ENCODE measurements at places on chromosomes 3 and 15.

GRCh38 chr3:106482451-106482850 is 613.6 kb upstream of the CBLB start:
- DNase-seq = no peak

- DNase-seq = no peak
Observed at GRCh38 chr15:75952525-75952924, 48.8 kb downstream of the FBXO22 start.

DNA sequence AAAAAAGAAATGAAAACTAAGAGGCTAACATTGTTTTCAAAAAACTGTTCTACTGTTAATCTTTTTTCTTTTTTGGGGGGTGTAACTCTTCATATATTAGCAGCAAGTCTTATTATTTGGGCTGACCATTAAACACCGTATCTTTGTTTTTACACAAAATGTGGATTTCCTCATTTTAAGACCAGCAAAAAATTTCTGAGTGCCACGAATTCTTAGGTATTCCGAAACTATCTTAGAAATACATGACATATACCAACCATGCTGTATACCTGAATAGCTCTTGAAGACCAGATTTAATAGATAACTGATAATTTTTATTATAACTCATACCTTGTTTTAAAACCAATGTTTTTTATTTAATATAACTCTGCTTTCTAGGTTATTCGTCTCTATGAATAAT is 620 bp upstream of the TTC23 start:
- DNase-seq = no peak

DNA sequence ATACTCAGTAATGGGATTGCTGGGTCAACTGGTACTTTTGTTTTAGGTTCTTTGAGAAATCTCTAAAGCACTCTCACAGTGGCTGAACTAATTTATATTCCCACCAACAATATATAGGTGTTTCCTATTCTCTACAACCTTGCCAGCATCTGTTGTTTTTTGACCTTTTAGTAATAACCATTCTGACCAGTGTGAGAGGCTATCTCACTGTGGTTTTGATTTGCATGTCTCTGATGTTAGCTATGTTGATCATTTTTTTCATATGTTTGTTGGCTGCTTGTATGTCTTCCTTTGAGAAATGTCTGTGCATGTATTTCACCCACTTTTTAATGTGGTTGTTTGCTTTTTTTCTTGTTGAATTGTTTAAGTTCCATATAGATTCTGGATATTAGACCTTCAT is 98.2 kb upstream of the DCBLD2 start:
- no peak for DNase-seq

- DNase-seq = no peak
Observed at GRCh38 chr15:85671156-85671555, 123.6 kb downstream of the KLHL25 start.

DNA sequence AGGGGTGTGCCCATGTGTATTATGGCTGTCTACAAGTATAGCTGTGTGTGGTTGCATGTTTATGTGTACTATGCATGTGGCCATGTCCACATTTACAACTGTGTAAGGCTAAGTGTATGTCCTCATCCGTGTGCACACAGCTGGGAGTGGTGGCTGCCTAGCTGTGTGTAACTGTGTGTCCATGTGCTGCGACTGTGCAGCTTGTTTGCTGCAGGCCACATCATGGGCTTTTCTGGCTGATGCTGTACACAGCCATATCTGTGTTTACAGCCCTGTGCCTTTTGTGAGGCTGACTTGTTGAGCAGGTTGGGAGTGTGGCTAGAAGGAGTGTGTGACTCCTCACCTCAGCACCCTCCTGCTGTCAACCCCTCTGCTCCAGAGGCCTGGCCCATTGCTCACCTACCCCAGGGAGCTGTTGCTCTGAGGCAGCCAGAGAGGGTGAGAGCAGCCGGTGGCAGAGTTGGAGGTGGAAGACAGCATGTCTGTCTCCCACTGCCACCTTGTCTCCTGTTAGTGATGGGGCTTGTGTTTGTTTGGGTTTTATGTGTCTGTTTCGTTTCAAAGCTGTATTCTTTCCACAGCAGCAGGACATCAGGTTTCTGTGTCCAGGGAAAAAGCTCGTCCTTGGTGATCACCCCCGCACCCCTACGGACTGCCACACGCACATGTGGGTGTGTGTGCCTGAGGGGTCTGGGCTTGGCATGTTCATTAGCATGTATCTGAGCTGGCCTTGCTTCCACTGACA is 1.4 kb upstream of the GRM2 start:
- no peak for DNase-seq

- DNase-seq = no peak
Observed at GRCh38 chr3:10602769-10603768, 97.7 kb upstream of the ATP2B2 start.

- DNase-seq = no peak
Observed at GRCh38 chr3:87975716-87976115, 83.1 kb downstream of the CGGBP1 start.

DNA sequence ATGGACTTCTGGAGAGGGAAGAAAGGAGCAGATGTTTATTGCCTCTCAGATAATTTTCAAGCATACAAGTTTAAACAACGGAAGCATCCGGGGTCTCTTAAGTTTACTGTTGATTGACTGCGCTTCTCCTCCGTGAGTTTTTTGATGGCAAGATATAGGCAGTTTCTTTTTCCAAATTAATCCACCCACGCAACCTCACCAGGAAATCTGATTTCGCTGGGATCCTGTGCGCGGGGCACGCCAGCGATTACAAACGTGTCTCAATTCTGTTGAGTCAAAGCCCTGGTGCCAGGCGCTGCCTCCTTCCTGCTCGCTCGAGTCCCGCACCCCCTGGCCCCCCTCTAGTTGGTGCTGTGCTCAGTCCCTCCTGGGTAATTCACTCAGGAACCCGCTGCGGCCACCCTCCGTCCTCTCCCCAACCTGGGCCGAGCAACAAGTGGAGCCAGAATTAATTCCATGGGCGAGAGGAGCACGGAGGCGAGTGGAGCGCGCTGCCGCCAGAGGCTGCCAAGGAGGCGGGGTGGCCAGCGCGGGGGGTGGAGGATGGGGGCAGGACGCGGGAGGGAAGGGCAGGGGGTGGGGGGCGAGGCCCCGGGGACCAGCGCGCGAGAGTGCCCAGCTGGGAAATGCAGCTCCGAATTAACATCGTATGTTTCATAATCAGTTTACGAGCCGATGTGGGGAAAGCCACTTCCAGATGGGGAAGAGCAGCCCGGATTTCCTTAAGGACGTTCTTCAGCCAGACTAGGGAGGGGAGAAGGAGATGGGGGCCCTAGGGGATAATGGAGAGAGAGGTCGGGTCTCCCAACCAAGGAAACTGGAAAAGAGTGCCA is 6.0 kb downstream of the WNT5A start:
- peak; percentile 36 for DNase-seq

GRCh38 chr3:40661284-40661683 is 136.5 kb downstream of the ZNF621 start:
- no peak for DNase-seq

DNA sequence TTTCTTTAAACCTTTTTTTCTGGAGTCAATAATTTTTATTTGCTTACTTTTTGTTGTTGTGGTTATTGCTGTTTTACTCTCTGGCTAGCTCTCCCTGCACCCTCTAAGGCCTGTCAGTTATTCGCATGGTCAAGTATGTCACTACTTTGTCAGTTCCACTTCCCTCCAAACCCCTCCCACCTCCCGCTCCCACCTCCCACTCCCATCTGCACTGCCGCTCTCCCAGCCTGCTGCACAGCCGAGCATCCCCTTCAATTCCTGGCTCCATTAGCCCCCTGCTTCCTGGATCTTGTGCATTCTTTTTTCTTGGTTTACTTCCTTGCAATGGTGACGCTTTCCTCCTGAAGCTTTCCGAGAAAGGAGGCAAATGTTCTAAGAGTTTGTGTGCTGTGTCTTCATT is 218.0 kb downstream of the XXYLT1 start:
- no peak for DNase-seq

GRCh38 chr3:148958696-148959095 is 32.6 kb upstream of the GYG1 start:
- no peak for DNase-seq

GRCh38 chr3:51727500-51727899 is 20.6 kb downstream of the GRM2 start:
- DNase-seq = no peak

- DNase-seq = no peak
Observed at GRCh38 chr3:185555101-185555501, 2.7 kb upstream of the LIPH start.

GRCh38 chr3:72145506-72146380 is 360.8 kb upstream of the PROK2 start:
- peak; percentile 22 for DNase-seq

GRCh38 chr15:93583968-93584367 is 495.0 kb upstream of the RGMA start:
- DNase-seq = no peak

GRCh38 chr3:170323331-170323730 is 34.2 kb upstream of the SKIL start:
- no peak for DNase-seq

- no peak for DNase-seq
Observed at GRCh38 chr3:58161435-58162398, 49.1 kb downstream of the DNASE1L3 start.

DNA sequence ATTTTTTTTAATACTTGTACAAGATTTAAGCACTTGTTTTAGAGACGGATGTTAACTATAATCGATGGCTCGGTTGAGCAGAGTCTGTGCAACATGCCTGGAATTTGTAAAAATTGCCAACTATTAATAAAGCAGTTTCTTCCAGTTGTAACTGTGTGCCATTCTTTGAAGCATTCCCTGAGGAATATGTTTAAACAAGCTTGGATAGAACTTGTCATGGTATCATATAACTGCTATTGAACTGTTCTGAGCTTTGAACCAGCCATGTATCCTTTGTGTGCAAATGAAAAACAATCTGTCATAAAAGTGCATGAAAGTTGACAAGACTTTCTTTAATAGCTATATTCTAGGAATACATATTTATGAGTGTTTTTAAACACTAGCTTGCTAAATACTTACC is 45.8 kb upstream of the UBE2E2 start:
- no peak for DNase-seq

GRCh38 chr15:25939122-25939521 is 76.0 kb upstream of the ATP10A start:
- DNase-seq = no peak

DNA sequence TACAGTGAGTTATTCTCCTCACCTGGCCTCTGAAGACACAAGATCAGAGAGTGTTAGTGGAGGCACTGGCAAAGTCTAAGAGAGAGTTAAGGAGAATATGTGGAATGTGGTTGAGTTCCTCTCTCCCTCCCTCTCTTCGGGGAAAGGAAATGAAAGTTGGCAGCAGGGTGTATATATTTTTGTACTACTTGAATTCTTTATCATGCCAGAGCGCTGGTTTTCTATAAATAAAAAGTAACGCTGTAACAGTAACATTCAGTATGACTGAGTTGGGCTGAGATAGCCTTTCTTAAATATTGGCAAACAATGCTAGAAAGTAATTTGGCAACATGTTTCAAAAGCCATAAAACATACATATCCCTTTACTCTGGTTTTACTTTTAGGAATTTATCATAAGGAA is 77.5 kb upstream of the TNFAIP8L3 start:
- no peak for DNase-seq

- DNase-seq = peak; percentile 82
Observed at GRCh38 chr3:57164657-57165573, at the start of gene IL17RD. Gene IL17RD (minus strand): TSS chr3:57165353. CDS start chr3:57165286, 67 bp downstream.

DNA sequence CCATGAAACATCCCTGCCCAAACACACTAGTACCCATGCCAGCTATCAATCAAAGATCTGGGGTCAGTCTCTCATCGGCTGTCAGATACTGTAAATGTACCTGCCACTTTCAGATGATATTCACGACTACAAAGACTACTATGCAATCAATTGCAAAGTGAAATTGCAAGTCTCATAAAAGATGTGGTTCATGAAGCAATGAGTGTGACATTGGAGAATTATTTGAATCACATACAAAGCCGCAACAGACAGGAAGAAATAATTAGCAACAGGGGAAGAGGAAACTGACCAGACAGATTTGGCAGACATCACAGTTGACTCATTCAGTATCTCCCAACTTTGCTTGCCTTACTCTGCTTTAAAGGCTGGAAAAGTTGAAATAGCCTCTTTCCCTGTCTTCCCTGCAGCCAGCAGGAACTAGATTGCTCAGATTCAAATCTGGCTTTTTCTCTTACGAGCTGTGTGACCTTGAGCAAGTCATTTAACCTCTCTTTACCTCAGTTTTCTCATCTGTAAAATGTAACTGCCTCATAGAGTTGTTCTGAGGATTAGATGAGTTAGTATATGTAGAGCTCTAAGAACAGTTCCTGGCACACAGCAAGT is 95.7 kb upstream of the C3orf80 start:
- DNase-seq = no peak

- DNase-seq = peak; percentile 26
Observed at GRCh38 chr15:90184786-90185704, 16.1 kb upstream of the SEMA4B start.

GRCh38 chr3:105362021-105362665 is 4.6 kb upstream of the ALCAM start:
- no peak for DNase-seq

GRCh38 chr3:172530101-172530561 is 6.9 kb upstream of the TNFSF10 start:
- DNase-seq = no peak

DNA sequence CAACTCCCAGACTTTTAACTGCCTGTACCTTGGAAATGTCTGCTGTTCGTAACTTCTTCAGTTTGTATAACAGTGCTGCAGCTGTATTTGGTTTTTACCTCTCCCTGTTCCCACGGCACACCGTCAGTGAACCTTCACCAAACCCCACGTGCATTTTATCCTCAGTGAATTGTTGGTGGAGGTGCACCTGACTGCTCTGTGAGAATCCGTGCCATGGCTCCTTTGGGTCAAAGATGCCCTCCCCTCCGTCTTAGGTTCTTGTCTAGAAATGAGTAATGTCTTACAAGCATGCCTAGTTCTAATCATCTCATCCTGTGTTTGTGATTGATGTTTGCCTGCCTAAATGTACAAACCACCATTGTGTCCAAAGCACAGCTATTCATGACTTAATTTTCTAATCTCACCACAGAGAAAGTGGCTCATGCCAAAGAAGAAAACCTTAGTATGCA is 28.2 kb downstream of the TPM1 start:
- no peak for DNase-seq

GRCh38 chr15:26686547-26687187 is 86.2 kb downstream of the GABRB3 start:
- DNase-seq = no peak

GRCh38 chr3:171201825-171202224 is 175.3 kb upstream of the SLC2A2 start:
- DNase-seq = no peak

DNA sequence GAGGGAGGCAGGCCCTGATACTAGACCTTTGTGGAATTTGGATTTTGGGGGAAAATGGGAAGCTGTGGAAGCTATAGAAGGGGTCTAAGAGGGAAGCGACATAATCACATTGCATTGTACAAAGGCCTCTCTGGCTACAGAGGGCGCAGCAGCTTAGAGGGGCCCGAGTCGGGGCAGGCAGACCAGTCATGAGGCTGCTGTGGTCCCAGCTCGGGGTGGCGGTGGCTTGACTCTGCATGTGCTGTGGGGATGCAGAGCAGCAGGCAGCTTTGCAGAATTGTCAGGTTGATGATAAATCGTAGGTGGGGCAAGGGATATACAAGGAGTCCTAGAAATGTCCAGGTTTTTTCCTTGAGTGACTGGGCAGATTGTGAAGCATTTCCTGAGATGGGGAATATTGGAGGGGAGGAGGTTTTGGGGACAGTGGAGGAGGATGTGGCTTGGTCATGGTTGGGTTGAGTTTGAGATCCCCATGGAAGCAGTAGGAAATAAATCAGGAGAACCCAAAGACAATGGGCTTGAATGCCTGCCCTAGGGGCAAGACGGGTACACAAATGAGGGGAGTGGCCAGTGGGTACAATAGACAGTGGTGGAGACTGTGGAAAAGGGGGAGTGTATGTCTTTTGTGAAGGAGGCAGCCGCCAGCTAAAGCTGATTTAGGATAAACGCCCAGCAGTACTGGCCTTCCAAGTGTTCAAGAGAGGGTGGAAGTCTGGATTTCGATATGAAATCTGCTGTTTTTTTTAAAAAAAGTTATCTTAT is 94.1 kb downstream of the HMG20A start:
- no peak for DNase-seq
